ENCODE measurements at places on chromosomes 2 and 18.

DNA sequence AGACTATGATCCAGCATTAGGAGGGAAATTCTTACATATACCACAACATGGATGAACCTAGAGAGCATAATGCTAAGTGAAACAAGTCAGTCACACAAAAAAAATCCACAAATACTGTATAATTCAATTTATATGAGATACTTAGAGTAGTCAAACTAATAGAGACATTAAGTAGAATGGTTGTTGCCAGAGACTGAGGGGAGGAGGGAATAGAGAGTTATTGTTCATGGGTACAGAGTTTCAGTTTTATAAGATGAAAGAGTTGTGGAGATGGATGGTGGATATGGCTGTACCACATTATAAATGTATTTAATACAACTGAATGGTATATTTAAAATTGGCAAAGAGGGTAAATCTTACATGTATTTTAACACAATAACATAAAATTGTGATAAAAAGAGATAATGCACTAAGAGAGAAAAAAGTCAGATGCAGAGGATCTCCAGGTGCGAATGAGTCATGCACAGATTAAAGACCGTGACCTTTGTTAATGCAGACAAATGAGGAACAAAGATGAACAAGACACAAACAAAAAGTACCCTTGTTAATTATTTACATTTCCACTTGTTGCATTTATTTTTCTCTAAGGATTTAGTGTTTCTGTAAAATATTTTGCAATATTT is 541.7 kb upstream of the MEX3C start:
- DNase-seq = no peak

GRCh38 chr18:48462510-48462909 is 53.3 kb upstream of the ZBTB7C start:
- DNase-seq = no peak

DNA sequence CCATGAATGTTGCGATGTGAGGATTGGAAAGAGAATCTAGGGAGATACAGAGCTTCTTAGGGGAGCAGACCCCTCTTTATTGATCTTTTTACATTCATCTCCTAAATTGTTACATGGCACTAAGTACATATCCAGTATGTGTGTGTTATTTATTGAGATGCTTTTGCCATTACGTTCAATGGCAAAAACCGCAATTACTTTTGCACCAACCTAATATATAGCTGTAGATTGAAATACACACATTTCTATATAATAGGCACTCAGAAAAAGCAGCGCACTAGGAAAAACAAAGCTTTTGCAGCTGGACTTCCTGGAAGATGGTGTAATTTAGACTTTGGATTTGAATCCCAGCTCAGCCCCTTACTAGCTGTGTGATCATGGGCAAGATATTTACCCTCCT is 849.4 kb downstream of the SLC4A3 start:
- no peak for DNase-seq

DNA sequence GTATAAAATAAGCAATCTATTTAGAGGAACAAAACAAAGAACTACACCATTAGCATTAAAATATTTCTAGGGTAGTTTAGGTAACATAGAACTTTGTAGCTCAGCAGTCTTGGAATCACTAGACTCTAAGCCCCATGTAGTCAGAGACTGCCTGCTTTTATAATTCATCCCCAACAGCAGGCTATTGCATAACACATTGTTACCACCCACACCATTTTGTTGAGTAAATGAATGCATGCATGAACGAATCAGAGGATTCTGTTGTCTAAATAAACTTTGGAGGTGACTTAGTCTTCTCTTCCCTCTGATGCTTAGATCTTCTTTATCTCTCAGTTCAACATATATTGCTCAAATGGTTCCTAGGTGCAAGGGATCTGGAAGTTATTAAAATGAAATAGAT is 167.6 kb upstream of the TNP1 start:
- DNase-seq = no peak

DNA sequence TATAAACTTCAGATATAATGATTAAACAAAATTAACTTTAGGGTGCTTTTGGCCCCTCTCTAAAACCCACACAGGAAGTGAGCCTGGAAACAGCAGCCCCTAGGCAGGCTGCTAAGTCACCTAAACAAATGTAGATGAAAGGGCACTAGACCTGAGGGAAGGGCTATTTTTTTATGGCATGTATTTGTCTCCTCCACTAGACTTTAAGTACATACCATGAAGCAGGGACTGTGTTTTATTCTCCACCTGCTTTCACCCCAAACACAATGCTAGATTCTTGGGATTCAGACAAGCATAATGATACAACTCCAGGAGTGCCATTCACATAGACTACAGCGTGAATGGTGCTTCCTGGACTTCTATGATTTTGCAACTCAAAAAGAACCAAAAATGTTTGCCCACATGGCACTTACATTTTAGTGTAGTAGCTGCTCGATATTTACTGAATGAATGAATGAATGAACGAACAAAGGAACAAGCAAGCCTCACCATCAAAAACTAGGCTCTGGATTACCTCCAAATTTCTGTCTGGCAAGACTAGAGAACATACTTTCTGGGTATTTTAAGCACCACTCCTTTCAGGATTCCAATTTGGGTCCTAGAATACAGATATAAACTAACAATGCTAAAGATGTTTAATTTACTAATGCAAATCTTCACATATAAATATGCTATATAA is 10.1 kb downstream of the ATAD2B start:
- no peak for DNase-seq

DNA sequence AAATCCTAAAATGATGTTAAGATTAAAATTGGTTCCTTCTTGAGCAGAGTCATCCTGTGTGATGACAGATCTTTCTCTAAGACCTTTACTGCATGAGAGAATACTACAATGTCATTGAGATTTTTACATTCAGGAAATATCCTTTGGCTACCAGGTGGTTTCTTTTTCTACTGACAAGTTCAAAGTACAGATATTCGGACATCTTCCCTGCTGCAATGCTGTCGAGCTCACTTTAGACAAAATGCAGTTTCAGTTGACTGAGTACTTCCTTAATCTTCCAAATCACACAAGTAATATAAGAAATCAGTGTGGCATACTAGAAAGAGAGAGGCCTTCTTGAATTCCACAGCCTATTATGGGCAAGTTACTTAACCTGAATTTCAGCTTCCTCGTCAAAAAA is 207.9 kb upstream of the ACVR2A start:
- no peak for DNase-seq

GRCh38 chr2:225468131-225468530 is 68.6 kb downstream of the NYAP2 start:
- no peak for DNase-seq

- DNase-seq = no peak
These were observed 941 bp upstream of the MPPE1 start for GRCh38 chr18:11909061-11909455.

GRCh38 chr2:54553075-54553474 is 96.9 kb downstream of the SPTBN1 start:
- DNase-seq = no peak
